ENCODE measurements at places on chromosomes 1 and 21.

- no peak for DNase-seq
These were observed 30.6 kb downstream of the KANK4 start for GRCh38 chr1:62288662-62289061.

GRCh38 chr1:26019641-26020315 lies 1.8 kb upstream of the EXTL1 start:
- DNase-seq = peak; percentile 24

- DNase-seq = no peak
These were observed 174.9 kb downstream of the ZNF281 start for GRCh38 chr1:200234938-200235337.

DNA sequence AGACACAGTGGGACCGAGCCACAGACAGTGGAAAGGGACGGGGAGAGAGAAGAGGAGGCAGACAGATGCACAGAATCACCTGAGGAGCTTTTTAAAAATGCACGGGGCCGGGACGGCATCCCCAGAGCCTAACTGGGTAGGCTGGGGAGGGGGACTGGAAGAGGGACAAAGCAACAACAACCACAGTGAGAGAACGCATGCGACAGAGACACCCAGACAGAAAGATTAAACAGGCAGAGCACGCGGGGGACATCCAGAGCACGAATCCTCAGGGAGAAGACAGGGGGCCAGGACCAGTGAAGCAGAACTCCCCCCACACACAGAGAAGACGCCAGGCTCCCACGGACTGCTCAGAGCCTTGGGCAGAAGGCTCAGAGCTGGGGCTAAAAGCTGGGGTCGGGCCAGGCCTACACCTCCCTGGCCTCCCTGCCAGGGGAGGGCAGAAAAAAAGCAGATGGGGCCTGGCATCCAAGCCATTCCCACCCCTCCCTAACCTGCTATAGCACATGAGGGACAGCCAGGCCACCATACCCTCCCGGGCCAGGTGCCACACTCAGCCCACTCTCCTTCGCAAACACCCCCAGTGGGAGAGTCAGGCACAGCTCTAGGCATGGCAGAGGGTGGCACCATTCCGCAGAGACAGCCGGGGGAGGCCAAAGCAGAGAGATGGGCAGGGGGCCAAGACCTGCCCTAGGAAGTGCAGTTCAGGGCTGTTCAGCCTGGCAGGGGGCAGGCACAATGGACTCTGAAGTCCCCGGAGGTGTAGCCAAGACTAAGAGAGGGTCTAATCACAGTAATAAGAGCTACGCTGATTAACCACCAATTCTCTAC lies 29.8 kb upstream of the COL16A1 start:
- no peak for DNase-seq

DNA sequence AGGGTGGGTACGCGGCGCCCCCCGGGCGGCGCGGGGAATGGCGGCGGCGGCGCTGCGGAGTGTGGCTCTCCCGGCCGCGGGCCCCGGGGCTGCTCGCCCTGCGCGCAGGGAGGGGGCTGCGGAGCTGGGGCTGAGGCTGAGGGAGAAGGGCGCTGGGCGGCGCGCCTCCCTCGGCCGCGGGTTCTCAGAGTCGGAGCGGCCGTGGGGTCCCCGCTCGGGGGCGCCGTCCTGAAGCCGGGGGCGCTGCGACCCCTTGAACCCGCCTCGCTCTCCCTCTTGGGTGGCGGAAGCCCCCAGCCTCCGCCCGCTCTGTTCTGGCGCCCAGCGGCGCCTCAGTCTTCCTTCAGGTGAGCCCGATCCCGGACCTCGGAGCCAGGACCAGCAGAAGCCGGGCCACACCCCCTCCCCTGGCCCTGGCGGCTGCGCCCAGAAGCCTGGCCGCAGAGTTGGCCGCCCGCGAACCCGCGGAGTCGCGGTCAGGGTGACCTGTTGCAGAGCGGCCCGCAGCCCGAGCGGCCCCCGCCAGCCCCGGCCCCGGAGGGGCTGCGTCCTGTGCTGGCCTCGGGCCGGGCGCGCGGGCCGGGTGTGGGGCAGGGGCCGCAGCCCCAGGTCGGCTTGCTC lies 532 bp downstream of the RALGPS2 start:
- no peak for DNase-seq

- no peak for DNase-seq
These were observed 5.2 kb upstream of the FCER1G start for GRCh38 chr1:161209790-161210409.

- DNase-seq = no peak
These were observed 66.9 kb upstream of the NGF start for GRCh38 chr1:115404911-115405310.

DNA sequence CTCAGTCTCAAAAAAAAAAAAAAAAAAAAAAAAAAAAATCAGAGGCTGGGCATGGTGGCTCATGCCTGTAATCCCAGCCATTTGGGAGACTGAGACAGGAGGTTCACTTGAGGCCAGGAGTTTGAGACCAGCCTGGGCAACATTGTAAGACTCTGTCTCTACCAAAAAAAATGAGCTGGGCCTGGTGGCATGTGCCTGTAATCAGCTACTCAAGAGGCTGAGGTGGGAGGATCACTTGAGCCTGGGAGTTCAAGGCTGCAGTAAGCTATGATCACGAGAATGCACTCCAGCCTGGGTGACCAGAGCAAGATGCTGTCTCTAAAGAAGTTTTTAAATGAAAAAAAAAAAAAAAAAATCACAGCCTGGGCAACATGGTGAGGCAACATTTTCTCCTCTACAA lies 10.3 kb downstream of the SEMA4A start:
- DNase-seq = no peak

GRCh38 chr1:4970532-4970931 lies 316.1 kb downstream of the AJAP1 start:
- DNase-seq = no peak

GRCh38 chr1:217253351-217253750 lies 377.5 kb downstream of the GPATCH2 start:
- no peak for DNase-seq

GRCh38 chr1:86156566-86157455 lies at the start of gene COL24A1:
Gene COL24A1 (minus strand): TSS chr1:86156772. CDS start chr1:86156396, 376 bp downstream.
- no peak for DNase-seq

DNA sequence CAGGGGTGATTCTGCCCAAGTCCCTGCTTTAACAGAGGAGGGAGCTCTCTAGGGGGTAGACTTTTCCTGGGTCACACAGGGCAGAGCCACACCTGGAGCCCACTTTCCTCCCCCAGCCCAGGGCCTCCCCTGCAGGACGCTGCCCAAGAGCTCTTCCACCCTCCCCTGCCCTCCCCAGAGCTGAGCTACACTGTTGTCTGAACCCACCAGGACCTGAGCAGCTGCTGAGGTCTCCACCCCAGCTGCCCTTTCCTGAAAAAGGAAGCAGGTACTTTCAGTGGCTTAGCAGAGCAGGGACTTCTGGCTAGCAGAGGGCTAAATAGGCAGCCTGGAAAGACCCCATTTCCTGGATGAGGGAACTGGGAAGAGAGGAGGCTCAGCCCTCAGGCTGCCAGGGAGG lies 169.3 kb upstream of the ETV3 start:
- no peak for DNase-seq

DNA sequence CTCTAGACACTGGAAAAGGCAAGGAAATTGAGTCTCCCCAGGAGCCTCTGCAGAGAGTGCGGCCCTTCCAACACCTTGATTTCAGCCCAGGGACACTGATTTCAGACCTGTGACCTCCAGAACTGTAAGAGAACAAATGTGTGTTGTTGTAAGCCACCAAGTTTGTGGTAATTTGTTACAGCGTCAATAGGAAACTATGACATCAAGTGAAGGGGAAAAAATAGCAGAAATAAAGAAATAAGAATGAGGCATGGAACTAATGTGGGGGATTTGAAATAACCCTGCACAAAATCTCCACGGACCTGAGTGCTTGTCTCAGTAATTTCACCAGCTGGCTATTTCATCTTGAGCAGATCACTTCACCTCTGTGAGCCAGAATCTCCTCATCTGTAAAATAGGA lies 227.8 kb upstream of the JUN start:
- DNase-seq = no peak

- no peak for DNase-seq
These were observed 4.7 kb downstream of the CHI3L1 start for GRCh38 chr1:203181586-203182386.

- no peak for DNase-seq
These were observed 414.3 kb upstream of the NR5A2 start for GRCh38 chr1:199612976-199613774.

DNA sequence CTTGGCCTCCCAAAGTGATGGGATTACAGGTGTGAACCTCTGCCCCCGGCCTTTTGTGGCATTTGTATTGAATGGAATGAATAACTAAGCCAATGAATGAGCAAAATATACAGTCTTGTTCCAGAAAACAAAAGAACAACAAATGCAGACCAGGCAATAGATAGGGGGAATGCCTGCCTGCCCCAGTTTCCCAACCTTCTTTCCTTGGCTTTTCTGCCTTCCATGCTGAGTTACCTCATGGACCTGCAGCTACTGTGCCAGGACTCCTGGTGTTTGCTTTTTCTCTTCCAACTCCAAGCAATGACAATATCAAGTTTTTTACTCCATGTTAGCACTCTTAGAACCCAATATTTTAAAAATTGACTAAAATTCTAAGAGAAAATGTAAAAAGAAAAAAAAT lies 58.6 kb upstream of the BACH1 start:
- DNase-seq = no peak

GRCh38 chr1:248838357-248839167 lies 538 bp downstream of the ZNF672 start:
- DNase-seq = peak; percentile 80

DNA sequence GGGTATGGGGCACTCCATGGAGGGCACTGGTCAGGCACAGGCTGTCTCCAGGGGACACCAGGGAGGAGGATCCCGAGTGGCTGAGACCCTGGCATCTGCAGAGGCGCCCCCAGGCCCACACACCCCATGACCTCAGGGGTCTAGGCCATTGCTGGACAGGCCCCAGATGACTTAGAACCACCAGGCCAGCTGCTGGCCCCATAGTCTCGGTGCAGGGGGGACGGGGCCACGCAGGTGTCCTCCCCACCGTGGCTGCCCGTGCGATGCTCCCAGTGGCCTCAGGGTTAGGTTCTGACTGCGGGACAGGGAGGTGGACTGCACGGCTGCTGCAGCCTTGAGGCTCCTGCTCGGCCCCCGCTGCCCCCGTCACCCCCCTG lies 44.0 kb downstream of the MORN1 start:
- no peak for DNase-seq

- DNase-seq = no peak
These were observed 13.7 kb upstream of the RGS16 start for GRCh38 chr1:182617734-182618351.

- DNase-seq = no peak
These were observed 26.7 kb downstream of the C1orf146 start for GRCh38 chr1:92244376-92244775.

GRCh38 chr1:149927563-149928400 lies at the start of gene SF3B4:
Gene SF3B4 (minus strand): TSS chr1:149927803. CDS start chr1:149927759, 44 bp downstream.
- peak; percentile 86 for DNase-seq

DNA sequence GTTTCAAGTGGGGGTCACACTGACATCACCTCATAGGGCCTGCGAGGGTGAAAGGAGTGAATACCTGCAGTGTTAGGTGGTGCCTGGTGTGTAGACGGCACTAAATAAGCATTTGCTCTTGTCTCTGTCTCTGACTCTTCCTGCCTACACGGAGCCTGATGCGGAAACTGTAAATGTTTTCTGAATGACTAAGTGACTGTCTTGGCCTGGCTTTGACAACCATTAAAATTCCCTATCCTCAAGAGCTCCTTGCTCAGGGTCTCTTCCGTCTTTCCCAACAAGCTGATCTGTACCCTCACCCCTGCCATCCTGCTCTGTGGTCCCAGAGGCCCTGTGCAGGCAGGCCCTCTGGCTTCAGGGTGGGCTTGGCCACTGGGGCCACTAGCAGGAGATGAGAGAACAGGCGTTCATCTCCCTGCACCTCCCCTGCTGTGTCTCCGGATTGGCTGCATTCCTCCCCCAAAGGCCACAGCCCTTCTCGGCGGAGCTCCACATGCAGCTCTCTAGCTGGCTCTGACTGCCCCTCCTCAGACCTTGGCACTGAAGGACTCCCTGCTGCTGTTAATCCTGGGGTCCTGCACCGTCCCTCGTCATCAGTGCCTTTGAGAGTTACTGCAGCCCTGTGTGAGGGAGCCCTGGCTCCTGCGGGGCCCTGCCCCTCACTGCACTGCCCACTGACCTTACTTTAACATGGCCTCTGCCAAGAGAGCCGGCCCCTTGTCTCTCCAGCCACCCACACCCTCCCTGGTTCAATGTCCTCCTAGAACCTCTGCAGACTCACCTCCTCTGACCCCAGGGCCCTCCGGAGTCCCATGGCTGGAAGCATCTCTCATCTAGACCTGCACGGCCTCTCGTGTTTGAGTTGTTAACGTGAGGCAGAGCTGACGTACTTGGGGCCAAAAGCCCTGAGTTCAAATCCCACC lies 211.1 kb downstream of the MATN1 start:
- no peak for DNase-seq

DNA sequence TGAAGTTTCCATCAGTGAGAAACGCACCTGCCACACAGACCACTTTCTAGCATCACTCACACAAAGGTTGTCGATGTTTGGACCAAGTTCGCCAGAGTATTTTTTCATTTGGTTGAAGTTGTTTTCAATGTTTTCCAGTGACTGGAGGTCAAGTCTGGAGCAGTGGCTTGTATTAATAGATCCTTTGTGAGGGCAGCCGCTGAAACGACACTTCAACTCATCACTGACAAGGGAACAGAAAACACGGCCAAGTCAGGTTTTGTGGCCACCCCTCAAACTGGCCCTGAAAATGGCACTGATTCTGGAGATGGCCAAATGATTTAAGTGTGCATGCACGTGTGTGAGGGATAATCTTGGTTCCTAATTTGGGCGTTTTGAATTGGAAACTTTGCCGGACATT lies 675.6 kb downstream of the SMYD3 start:
- no peak for DNase-seq

GRCh38 chr1:167792188-167792565 lies 70.4 kb downstream of the MPZL1 start:
- no peak for DNase-seq

- DNase-seq = no peak
These were observed 98.5 kb upstream of the ADGRL2 start for GRCh38 chr1:81702079-81702715.

DNA sequence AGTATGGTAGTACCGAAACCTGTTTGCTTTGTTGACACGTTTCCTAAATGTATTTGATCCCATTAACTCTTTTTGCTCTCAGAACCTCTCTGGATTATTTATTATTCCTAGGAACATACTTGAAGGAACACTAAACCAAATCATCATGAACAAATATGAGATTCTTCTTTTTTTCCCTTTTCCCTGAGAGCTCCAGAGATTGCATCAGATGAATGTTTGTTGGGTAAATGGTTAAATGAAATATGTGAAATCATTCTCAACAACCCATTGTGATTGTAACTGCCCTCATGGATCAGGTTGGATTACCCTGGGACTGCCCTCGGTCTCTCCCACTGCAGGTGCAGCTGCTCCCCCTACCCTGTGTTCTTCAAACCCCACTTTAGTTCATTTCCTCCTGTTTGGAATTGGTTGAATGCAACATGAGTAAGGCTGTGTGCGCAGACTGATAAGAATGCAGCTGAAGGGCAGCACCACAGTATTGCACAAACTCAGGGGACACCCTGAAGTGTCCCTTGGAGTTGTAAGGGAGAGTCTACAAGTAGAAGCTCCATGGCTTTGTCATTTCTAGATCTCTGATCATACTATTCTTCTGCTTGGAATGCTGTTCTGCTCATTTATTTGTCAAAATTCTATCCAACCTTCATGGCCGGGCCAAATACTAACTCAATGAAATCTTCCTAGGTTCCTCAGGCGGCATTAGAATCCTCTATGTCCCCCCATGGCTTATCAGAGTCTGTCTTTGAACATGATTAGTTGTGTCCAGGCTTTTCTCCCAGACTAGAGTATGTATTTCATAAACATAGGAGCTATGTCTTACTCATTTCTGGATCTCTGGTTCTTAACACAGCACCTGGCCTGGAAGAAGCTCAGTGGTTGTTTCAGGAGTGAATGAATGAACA lies 47.1 kb upstream of the NEK2 start:
- DNase-seq = no peak
